Glomerular endothelial cell (primary cell): ENCODE measurements at places on chromosomes 6 and 20.

DNA sequence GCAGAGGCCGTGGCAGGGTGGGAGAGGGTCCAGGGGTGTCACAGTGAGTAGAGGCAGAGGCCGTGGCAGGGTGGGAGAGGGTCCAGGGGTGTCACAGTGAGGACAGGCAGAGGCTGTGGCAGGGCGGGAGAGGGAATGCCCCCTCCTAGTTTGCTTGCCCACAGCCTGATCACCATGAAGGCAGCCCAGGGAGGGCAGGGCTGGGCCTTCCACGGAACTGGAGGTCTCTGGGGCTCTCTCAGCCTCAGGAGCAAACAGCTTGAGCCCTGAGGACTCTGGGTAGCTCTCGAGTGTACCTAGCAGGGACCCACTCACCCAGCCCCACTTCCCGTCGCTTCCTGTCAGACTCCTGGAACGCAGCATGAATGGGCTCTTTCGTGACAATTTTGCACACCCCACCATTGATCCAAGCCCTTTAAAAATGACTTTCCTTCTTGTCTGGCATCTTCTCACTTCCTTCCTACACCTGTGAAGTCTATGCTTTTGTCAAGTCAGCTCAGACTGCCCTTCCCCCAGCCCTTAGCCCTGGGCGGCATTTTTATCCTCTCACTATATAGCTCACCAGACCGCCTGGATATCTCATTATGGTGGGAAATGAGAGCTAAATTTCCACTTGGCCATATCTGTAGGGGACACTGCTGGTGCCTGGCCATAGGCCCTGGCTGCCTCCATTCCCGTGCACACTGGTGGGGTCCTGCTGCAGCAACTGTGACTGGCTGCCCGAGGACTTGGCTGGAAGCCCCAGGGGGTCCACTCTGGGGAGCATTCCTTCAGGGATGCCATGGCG, 140.3 kb downstream of the CDC5L start:
- no peak for DNase-seq

- no peak for DNase-seq
Measured at GRCh38 chr6:79756496-79756895, 125.4 kb downstream of the SH3BGRL2 start.

DNA sequence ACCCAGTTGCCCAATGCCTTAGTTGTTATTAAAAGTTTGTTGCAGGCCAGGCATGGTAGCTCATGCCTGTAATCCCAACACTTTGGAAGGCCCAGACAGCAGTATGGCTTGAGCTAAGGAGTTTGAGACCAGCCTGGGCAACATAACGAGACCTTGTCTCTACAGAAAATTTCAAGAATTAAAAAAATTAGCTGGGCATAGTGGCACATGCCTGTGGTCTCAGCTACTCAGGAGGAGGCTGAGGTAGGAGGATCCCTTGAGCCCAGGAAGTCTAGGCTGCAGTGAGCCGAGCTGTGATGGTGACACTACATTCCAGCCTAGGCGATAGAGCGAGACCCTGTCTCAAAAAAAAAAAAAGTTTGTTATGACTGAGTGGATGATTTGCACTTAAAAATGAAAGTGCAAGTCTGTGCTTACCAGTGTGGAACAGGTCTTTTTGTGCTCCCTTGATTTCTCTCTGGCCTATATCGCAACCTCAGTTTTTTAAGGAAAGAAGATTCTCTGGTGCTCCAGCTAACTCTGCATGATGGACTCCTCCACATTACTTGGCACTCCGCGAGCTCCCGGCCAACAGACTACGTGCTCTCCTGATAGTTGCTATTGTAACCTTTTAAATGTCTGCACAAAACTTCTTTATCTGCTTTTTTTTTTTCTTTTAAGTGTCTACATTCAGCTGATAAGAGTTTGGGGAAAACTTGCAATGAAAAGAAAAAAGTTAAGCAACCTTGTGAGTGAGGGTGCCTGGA, 22.1 kb downstream of the ZKSCAN3 start:
- DNase-seq = no peak

DNA sequence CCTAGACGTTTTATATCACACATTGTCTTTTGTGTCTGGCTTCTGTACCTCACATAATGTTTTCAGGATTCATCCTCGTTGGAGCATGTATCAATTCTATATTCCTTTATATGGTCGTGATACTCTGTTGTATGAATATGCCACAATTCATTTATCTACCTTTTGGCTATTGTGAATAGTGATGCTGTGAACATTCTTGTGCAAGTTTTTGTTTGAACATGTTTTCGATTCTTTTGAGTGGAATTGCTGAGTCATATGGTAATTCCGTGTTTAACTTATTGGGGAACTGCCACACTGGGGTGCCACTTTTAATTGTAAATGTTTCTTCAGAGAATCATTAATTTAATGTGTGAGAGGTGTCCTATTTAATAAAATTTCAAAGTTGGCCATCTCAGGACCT, 101.2 kb downstream of the SLC35B3 start:
- DNase-seq = no peak

GRCh38 chr6:26640806-26641205, 18.7 kb downstream of the ZNF322 start:
- DNase-seq = no peak

- DNase-seq = no peak
Measured at GRCh38 chr6:13853871-13854270, 39.5 kb upstream of the MCUR1 start.

DNA sequence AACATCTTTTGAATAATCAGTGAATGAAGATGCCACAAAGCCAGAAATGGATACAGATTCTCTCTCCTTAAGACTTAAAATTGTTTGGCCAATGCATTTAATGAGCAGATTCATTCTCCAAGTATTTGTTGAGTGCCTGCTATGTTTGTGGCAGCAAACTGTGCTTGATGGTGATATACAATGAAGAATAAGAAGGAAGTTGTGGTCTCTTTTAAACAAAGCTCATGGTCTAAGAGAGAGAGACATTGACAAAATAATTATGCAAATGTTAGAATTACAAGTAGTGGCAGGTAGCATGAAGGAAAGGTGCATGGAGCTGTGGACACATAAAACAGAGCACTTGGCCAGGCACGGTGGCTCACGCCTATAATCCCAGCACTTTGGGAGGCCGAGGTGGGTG, 28.3 kb downstream of the NFATC2 start:
- DNase-seq = no peak
